Astrocyte (in vitro differentiated cells and primary cell): ENCODE measurements at places on chromosomes 13 and 19.

DNA sequence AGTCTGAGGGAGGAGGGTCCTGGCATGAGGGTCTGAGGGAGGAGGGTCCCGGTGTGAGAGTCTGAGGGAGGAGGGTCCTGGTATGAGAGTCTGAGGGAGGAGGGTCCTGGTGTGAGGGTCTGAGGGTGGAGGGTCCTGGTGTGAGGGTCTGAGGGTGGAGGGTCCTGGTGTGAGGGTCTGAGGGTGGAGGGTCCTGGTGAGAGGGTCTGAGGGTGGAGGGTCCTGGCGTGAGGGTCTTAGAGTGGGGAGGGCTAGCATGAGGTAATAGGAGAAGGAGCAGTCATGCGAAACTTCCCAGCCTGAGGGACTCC is 194.8 kb downstream of the TEX29 start:
- DNase-seq: no peak

GRCh38 chr13:78649997-78650716 is 8.8 kb downstream of the OBI1 start:
- no peak for DNase-seq

GRCh38 chr13:108270442-108270841 is 924 bp downstream of the TNFSF13B start:
- DNase-seq: no peak

DNA sequence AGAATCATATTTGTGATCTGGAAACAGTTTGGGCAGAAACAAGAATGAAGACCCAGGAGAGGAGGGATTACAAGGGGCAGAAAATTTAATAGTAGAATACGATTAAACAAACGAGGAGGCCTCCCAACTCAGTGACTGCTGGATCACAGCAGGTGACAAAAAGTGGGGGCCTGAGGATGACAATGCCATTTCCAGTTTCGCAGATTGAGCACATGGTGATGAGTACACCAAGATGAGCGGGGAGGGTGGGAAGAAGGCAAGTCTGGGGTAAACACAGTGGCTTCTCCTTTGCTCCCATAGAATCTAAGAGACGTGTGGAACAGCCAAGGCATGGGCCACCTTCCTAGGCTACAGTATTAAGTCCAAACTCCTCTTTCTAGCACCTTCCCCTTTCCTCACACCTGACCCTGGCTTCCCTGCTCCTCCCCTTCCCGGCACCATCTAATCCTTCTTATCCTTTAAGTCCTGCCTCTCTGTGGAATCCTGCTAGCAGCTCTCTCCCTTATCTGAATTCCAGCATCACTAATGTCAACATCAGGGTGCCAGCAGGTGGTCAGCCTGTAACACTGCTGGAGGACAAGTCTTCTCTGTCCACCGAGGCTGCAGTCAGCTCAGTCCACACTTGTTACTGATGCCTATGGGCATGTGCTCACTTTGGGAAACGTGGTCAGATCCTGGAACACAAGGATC is 13.5 kb downstream of the ATP7B start:
- DNase-seq: no peak

GRCh38 chr19:54464630-54465425 is 1.2 kb upstream of the LENG9 start:
- DNase-seq: peak; percentile 70

DNA sequence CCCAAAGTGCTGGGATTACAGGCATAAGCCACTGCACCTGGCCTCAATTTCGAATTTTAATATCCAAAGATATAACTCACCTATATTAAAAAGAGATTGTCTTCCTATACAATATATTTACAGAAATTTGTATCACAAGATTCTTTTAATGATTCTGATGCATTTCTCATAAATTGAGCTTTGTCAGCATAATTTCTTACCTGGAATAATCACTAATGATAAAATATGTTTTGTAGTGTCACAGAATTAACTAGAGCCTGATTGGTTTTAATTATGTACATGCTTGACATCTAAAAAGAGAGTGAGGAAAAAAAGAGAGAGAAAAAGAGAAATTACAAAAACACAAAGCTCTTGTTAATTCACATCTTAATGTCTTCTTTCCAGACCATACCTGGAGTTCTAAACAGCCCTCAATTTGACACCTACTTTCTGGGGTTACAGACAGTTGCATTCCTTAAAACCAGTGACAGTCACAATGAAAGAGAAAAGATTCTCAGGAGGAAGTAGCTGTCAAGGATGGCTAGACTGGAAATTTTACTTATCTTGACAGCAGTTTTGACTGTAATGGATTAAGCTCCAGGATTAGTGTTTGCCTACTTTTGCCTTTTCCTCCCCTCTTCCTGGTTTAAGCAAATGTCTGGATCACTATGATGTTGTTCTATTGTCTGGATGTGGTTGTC is 214.4 kb downstream of the SPRY2 start:
- DNase-seq: no peak

DNA sequence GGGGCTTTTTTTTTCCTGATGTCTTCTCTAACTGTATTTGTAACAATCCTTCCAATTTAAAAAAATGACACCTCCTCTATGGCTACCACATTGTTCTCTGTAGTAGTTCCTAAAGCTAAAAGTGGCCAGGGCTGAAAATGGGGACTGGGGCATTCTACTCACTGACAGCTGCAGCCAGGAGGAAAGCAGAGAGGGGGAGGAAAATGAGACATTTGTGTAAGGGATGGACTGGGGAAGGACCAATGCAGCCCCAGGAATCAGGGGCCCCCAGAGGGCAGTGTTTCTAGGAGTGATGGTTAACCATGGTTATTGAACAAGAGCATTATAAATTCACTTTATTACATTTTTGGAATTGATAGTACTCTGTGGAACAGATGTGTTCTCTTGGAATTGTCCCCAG is 34.3 kb upstream of the C1QTNF9 start:
- DNase-seq: no peak

- DNase-seq: no peak
Measured at GRCh38 chr13:72122661-72123255, 255.8 kb upstream of the DACH1 start.

DNA sequence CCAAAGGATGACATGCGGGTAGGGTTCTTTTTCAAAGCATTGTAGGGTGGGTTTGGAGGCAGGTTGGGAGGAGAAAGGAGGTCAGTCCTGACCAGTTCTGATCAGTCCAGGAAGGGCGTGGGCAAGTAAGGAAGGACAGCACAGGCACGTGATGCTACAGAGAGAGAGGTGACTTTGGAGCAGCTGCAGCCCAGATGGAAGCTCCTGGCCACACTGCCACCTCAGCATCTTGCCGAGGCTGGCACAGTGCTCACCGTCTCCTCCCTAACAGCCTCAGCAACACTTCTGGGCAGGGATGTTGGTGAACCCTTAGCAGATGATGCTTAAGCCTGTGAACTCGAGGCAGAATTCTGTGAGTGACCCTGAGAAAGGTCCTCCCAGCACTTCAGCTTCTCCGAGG is 155.1 kb downstream of the DCLK1 start:
- no peak for DNase-seq

- DNase-seq: no peak
Measured at GRCh38 chr19:47283405-47284059, 8.8 kb downstream of the INAFM1 start.

DNA sequence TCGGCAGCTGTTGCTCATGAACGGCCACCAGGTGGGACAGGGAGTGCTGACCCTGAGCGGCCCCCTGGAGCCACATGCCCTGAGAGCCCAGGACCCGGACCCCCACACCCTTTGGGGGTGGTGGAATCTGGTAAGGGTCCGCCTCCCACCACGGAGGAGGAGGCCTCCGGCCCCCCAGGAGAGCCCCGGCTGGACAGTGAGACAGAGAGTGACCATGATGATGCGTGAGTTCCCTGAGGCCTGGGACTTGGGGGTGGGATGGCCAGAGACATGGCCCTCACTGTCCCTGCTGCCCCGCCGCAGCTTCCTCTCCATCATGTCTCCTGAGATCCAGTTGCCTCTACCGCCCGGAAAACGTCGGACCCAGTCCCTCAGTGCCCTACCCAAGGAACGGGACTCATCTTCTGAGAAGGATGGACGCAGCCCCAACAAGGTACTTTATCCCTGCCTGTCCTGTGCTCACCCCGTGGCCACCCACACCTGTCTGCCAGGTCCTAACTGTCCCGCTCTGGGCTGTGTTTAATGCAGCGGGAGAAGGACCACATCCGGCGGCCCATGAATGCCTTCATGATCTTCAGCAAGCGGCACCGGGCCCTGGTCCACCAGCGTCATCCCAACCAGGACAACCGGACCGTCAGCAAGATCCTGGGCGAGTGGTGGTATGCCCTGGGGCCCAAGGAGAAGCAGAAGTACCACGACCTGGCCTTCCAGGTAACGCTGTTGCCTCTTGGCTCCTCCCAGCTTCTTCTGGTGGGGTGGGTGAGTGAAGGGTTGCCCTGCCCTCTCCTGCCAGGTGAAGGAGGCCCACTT is 14.7 kb upstream of the PRR19 start:
- no peak for DNase-seq

DNA sequence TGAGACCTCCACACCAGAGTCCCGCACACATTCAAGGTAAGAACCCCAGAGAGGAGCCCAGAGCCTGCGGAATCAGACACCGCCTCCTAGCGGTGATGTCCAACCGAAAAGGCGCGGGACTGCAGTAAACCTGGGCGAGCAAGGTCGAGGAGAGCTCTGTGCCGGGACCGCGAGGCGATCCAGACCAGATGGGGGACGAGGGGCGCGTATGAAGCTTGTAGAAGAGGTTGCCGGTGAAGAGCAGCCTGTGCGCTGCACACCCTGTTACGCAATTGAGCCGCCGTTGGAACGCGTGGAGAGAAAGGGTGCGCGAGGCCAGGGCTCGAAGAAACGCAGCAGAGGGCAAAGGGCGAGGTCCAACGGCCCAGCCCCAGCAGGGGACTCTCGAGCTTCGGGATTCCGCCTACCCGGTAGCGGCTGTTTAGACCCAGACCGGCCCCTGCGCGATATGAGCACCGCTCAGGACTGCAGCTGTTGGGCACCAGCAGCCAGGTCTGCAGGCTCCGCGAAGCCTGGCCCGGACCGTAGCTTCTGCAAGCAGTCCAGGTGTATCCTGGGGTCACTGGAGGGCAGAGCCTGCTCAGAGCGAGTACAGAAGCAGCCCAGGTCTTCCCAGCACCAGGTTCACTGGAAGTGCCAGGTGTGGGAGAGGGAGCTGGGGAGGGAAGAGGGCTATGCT is 65.9 kb upstream of the ZNF599 start:
- DNase-seq: no peak

DNA sequence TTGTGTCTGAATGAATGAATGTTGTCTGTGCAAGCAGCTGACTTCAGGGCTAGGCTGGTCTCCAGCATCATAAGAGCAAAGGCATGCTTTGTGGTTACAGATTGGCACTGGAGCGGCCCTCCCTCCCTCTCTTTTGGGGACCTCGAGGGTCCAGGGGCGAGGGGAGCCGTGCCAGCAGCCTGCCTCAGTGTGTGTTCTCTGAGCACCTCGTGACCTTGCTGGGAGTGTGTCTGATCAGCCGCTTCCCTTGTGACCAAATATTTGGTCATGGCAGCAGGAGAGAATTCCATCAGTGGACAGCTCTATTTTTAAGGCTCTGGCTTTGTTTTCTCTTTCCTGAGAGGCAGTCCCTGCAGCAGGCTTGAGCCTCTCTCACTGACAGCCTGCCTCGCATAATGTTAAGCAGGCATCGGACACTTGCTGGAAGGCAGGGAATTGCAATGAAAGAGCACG is 329.7 kb downstream of the UQCRFS1 start:
- DNase-seq: no peak

DNA sequence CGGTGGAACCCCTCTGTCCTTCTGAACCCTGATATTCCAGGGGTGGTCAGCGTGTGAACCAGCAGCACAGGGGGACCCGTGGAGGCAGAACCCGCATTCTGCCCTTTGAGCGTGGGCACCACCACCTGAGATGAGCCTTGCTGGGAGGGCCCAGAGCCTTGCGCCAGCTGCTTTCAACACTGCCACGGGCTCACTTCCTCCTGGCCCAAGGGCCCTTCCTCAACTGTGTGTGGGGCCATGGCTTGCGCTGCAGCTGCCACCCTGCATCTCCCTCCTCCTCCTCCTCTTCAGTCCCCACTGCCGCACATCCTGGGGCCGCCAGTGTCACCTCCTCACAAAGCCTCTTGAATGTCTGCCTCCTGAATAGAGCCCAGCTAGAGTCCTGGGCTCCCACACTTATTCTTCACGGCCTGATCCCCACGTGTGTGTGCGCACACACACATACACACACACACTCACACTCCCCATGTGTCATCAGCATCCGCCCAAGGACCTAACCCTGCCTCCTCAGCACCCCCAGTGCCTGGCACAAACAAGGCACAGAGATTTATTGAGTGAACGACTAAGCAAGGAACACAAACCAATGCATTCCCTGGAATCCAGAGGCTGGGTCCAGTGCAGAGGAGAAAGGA is 26.9 kb upstream of the TMEM160 start:
- DNase-seq: no peak

GRCh38 chr19:23377276-23377675 is 18.0 kb downstream of the ZNF91 start:
- no peak for DNase-seq

DNA sequence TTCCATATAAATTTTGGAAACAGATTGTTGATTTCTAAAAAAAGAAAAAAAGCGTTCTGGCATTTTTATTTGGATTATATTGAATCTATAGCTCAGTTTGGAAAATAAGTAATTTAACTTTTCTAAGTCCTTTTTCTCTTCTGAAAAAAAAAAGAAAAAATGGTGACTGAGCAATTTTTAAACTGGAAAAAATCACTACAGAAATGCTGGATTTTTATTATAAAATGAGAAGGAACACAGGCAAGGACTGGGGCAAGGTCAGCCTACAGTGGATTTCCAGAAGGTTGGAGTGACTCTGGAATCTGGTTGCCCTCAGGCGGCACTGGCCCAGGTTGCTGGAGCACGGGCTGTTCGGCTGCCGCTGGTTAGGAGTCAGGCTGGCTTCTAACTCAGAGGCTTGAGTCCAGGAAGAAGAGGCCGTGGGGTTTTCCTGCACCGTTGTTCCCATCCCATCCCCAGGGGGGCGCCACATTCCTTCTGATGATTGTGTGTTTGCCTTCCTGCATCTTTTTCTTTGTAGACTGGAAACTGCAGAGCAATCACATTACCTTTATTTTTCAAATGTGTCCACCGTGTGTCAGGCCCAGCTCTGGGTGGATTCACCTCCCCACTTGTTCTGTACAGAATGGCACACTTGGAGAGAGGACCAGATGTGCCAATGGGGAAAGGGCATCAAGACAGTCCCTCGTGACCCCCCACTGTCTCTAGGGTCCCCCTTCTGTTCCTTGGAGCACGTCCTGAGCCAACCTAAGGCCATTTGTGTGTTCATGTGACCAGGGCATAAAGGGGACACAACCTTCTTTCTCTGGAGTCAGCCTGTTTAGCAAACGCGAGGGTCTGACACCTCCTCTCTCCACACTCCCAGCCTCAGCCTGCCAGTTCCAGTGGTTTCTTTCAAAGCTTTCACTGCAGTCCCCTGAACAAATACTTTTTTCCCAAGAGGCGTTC is 44.5 kb upstream of the GTF3A start:
- no peak for DNase-seq

DNA sequence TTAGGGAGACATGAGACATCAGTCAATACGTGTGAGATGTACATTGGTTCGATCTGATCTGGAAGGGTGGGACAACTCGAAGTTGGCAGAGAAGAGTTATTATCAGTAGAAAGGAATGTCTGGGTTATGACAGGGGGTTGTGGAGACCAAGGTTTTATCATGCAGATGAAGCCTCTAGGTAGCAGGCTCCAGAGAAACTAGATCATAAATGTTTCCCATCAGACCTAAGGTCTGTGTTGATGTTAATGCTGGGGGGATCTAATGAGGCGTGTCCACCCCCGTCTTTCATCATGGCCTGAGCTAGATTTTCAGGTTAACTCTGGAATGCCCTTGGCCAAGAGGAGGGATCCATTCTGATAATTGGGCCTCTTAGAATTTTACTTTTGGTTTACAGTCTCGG is 187.0 kb upstream of the KL start:
- peak; percentile 51 for DNase-seq

- DNase-seq: no peak
Measured at GRCh38 chr13:102289606-102290005, 112.2 kb downstream of the FGF14 start.
